ENCODE measurements at places on chromosomes 6 and 20. TPM values are rescaled to one million over a fixed set of nuclear protein-coding genes. Genes with fewer than 3 reads are reported as not detected.

GRCh38 chr6:38151580-38152500, 332.3 kb downstream of the ZFAND3 start:
- DNase-seq: no peak

CGA gene
- total RNA-seq: 0.50 TPM

DNA sequence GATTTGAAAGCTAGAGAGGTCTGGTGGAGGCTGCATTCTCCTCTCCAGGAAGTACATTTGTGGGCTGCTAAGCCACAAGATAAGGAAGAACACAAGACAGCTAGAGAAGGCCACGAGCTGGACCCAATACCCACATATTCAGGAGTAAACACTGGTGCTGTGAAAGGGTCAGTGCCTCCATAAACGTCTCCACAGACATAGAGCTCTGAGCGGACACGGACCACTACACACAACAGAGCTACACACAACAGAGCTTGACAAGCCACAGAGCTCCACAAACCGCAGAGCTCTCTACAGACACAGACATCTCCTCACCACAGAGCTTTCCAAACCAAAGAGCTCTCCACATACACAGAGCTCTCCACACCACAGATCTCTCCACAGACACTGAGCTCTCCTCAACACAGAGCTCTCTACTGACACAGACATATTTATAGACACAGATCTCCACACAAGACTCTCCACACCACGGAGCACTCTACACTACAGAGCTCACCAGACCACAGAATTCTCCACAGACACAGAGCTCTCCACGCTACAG, 51.9 kb downstream of the ERMARD start:
- DNase-seq: no peak

DNA sequence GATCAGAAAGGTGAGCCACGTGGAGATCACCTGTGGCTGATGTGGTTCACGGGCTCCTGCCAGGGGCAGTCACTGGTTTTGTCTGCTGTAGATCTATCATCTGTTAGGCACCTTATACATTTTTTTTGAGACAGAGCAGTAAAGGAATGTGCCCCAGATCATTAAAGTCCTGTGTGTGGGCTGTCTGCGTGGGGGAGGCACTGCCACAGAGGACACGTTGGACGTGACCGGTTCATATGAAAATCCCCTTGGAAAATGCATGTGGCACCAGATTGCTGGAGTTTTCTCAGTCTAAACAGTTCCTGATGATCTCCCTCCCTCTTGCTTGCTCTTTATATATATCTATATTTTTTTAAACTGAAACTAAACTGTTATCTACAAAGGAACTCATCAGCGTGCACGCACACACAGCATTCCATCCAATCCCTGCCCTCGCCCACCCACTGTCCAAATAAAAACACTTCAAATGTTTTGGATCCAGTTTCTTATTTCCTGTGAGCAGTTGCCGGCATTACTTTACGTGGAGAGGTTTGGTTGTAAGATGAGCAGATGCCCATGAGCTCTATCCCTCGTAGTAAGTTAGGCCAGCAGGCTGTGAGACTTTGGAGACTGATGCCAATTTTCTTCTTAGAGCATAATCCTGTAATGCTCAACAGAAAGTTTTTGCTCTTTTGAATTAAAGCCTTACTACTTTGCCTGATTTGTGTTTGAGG, 161.6 kb upstream of the EXOC2 start:
- DNase-seq: no peak

DNA sequence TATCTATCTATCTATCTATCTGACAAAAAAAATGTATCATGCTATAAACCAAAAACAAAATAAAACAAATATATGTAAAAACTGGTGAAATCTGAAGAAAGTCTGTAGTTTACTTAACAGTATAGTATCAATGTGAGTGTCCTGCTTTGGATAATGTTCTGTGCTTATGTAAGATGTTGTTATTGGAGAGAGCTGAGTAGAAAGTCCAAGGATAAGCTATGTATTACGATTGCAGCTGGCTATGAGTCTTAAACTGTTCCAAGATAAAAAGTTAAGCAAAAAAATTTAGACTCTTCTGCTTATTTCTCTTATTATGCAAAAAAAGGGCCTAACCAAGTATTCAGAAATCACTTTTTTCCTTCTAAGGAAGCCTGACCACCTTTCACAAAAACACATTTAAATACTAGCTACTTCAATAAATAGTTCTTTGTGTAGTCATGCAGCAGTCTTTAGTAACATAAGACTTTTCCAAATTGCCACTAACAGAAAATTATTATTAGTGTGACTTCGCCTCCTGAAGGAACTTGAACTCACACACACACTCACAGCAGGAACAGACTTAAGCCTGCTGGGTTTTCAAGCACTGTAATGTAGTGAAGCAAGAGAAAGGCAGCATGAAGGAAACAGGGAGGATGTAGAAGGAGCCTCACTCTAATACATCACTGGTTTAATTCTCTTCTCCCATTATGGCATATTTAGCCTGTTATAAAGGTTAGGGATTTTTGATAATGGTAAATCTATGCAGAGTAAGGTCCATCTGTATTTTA, 265.8 kb upstream of the GJE1 start:
- DNase-seq: no peak

DNA sequence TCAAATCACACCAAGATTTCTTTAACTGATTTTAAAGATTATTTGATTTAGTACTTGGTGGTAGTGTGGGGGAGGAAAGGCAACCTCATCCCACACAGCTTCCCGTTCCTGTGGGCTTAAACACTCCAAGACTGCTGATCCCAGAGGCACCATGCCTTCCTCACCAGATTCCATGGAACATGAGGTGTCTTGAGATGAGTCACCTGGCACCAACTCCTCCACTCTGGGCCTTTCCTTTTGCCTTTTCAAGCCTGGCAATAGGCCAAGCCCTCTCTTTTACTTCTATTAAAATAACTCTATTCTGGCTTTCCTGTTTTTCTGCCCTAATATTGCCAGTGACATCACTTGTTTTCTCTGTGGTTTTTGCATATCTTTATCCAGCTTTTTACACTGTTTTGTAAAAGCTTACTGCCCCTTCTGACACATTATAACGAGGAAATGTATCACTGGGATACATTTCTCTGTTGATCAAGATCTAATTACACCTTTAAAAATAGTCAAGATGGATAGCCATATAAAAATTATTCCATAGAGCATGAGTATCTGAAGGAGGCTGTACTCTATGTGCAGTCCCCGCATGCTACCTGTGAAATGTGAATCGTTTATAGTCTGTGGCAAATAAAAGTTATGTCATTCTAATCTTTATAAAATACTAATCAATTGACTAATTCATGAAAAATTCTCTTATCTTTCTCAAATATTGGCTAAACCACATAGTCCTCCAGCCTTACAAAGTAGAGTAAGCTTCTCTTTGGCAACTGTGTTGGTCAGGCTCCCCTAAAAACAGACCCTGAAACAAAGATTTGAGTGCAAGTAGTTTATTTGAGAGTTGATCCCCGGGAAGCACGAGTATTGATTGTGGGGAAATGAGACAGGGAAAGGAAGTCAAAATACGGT, 257.8 kb upstream of the KCNQ5 start:
- no peak for DNase-seq

CRISP3 gene
- not detected for total RNA-seq

GRCh38 chr6:32140420-32141046, 10.4 kb upstream of the FKBPL start:
- no peak for DNase-seq

PTCRA gene
- total RNA-seq: not detected

GRCh38 chr6:28206928-28207509, 18.1 kb upstream of the ZSCAN9 start:
- DNase-seq: no peak

DNA sequence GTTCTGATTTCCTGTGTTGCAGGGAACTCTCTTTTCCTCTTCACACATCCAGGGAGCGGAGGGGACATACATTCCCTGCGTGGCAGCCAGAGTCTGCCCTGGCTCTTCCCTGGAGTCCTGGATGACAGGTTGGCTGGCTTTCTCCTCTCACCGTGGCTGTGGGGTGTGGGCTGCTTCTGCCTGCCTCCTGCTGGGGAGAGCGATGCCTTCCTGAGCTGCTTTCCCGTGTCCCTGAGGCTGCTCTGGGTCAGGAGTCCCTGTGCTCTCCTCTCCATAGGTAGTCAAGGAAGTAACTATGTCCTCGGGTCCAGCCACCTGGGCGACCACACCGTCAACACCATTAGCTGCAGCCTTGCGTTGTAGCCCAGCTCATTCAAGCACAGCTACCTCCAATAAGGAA, 451.7 kb downstream of the QKI start:
- no peak for DNase-seq

EPB41L2 gene
- 105 TPM for total RNA-seq

Measured in right cardiac atrium (tissue), 5 donors.